RPMI7951 (cell line): ENCODE measurements at places on chromosomes 12 and 14. TPM values are rescaled to one million over a fixed set of nuclear protein-coding genes. Genes with fewer than 3 reads are reported as not detected.

E2F7 gene
- total RNA-seq, result 19.1 and 26.3 TPM in 2 replicates

CLEC12A gene
- total RNA-seq, result not detected in 2 replicates

AMDHD1 gene
- 0.39 and 1.6 TPM in 2 replicates for total RNA-seq

IL26 gene
- not detected in 2 replicates for total RNA-seq

ATP5F1B gene
- 453 and 475 TPM in 2 replicates for total RNA-seq

DNA sequence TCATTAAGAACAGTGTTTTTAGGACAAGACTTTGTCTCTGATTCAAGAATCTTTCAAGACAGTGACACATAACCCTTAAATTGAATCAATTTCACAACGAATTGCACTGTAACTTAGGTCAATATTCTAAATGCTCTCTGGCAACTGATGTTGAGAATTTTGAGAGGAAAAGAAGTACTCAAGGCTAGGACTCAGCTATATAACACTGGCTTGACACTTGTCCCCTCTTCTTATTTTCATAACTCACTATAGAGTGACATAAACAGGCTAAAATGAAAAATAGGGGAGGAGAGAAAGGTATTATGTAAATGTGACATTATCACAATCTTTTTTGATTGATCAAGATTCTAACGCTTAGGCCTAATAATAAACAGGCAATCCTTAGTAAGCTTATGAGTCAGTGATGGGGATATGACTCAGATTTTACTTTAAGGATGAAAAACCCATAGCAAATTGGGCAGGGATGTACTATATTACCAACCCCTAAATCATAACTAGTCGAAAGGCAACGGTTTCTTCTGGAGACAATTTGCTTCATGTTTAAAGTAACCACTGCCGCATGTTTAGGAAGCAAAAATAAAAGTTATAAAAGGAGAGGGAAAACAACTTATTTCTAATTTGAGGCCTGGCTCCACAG is 10.9 kb downstream of the BTG1 start:
- DNase-seq, result peak; percentile 75

DNA sequence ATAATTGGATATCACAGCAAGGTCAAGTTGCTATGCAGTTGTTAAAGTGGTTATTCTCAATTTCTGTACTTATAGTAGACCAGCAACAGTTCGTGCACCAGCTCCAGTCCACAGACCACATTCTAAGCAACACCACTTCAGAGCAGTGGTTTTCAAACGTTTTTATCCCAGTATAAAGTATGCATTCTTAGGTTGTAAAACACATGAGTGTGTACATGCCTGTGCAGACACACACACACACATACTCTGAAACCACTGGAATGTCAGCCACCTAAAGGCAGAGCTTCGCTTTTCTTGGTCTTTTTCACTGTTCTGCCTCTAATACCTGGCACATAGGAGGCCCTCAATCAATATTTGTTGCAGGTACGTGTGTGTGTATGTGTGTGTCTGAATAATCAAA is 22.2 kb upstream of the C12orf71 start:
- DNase-seq, result no peak

- DNase-seq, result no peak
Observed at GRCh38 chr12:905261-906031, 44.0 kb downstream of the RAD52 start.

GRCh38 chr14:102605029-102605428 is 12.6 kb downstream of the RCOR1 start:
- DNase-seq, result peak; percentile 34

DNA sequence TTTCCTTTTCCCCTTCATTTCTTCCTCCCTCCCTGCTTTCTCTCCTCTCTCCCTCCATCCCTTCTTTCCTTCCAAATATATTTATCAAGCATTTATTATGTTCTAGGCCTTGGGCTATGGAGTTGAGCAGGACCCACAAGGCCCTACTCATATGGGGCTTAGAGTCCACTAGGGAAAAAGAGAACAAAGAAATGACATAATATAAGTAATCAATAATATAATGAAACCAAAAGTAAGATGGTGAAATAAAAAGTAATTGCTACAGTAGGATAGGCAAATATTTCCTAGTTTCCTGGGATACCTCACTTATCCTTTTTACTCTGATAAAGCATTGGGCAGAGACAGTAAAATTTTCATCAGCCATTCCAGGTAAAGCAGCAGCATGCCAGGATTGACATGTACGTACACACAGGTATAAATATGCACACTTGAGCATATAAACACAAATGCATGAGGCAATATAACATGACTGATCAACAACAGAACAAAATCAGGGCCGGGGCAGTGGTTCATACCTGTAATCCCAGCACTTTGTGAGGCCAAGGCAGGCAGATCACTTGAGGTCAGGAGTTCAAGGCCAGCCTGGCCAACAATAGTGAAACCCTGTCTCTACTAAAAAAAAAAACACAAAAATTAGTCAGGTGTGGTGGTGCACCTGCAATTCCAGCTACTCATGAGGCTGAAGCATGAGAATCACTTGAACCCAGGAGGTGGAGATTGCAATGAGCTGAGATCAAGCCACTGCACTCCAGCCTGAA is 35.5 kb upstream of the CSRP2 start:
- DNase-seq, result no peak

GRCh38 chr12:96434107-96434506 is 33.9 kb upstream of the CDK17 start:
- peak; percentile 95 for DNase-seq

GRCh38 chr12:95720146-95720545 is 70.4 kb downstream of the NTN4 start:
- DNase-seq, result no peak

- DNase-seq, result no peak
Observed at GRCh38 chr12:52333321-52333720, 12.1 kb upstream of the KRT83 start.

DNA sequence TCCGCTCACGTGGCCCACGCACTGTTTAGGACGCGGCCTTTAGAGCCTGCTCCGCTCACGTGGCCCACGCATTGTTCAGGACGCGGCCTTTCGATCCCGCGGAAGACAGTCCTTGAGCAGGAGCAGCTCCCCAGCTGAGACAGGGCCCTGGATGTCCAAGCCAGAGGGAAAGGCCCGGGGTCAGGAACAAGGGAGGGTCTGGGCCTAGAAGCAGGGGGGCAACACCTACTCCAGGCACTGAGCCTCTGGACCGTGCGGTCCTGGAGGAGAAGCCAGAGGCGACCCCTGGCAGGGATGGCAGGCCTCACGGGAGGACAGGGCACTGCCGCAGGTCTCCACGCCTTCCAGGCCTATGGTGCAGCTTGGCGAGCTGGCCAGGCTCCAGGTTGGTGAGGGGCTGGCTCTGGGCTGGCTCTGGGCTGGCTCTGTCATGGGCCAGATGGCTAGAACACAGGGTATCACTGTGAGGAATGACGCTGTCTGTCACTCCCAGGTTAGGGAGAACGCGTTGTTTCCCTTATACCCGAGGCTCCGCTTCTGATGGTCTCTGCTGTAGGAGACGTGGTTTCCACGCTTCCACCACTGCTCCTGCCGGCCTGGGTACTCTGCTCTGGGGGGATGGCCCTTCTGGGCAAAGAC is 341.7 kb downstream of the TMEM121 start:
- DNase-seq, result no peak

DNA sequence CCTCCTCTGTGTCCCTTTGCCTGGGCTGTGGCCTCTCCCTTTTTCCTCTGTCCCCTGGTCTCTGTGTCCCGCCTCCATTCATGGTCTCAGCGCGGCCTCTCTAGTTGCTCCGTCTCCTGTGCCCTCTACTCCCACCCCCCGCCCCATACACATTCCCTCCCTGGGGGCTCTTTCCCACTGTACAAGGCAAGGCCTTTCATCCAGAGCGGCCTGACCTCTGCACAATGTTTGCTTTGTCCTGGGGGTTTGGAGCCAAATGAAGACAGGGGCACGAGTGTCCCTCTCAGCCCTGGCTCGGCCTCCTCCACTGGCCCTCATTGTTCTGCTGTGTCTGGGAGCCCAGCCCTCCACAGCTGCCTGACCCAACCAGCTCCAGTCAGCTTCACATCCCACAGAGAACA is 678.6 kb downstream of the BCL11B start:
- DNase-seq, result no peak

DNA sequence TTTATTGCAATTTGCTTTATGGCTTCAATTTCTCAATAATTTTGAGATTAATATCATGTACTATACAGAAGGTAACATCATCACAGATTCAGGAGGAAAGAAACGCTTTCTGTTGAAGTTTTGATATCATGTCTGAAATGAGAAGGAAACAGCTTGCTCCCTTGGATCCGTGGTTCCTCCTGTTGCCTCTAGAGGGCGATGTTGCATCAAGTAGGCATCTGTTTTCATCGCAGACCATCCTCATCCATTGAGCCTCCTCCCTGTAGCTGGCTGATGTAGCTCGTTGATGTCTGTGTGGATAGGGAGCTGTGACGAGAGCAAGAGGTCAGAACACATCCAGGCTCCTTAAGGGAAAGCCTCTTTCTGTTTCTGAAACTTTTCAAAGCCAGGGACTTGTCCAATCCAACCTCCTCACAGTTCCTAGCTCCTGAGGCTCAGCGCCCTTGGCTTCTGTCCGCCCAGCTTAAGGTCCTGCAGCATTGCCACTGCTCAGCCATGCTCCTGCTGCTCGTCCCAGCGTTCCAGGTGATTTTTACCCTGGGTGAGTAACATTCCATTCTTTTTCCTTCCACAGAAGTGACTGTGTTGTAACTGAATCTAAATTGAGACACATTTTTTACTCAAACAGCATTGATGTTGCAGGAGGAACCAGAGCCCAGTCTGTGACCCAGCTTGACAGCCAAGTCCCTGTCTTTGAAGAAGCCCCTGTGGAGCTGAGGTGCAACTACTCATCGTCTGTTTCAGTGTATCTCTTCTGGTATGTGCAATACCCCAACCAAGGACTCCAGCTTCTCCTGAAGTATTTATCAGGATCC is 304.8 kb upstream of the OR4E1 start:
- peak; percentile 16 for DNase-seq
